Stimulated activated naive CD4-positive, alpha-beta T cell treated with Interleukin-2 at 50 U/mL for 16 hours (primary cell): ENCODE measurements at places on chromosomes 12 and 14.

DNA sequence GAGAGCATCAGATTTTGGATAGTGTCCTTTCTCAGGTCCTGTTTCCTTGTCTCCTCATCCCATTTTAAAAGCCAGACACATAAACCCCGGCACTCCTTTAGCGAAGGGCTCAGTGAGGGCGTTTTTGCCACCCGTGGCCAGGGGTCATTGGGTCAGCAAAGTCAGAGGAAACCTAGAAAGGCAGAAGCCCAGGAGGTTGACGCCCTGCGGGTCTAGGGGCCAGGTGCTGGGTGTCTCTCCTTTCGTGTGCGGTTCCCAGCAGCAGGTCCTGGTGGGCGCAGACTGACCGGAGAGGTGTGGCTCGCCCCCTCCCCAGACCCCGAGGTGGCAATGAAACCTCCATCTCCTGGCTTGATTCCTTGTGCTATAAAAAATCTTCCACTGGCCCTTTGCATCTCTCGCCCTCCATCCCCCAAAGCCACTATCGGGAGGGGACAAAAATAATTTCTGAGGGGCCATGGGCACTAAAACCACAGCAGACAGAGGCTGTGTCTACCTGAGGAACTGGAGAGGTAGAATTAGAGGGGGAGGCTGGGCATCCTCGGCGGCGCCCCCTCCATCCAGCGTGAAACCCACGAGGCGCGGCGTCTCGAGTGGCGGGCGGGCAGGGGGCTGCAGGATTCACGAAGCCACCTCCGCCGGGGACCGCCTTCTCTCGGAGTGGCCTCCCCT, 858 bp upstream of the FRMD6 start:
- DNase-seq: no peak

- DNase-seq: no peak
Measured at GRCh38 chr12:106074706-106075392, 63.9 kb downstream of the NUAK1 start.

- DNase-seq: no peak
Measured at GRCh38 chr12:70698345-70698744, 61.1 kb upstream of the PTPRB start.

DNA sequence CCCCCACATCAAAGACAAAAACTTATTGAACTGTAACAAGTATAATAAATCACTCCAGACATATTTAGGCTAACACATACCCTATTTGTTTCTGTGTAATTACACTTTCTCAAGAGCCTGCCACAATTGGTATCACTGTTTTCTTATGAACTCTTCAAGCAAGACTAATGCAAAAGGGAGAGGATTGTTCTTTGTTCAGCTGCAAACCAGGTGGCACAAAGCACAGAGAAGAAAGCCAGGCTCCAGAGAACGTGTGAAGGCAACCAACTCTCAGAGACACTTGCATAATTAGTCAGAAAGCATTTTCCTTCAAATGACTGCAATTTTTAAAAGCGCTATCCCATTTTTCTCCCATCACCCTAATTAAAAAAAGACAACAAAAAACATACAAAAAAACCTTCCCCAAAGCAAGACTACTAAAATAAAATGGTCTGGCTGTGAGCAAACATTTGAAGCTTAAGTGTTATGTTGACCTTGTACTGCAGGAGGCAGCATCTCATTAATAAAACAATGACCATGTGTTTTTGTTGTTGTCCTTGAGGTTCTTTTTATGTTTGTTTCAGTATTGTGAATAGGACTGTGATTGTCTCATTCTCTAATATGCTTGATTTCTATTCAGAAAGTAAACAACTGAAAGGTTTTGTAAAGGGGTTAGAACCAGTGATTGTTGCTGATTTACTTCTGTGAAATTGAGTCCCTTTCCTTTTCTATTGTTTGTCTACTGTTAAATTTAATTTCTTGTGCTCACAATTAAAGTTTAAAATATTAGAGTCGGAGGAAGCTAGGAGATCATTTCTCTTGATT, 452.7 kb upstream of the PDE3A start:
- no peak for DNase-seq

- DNase-seq: no peak
Measured at GRCh38 chr12:123120452-123121166, 30.3 kb downstream of the PITPNM2 start.

DNA sequence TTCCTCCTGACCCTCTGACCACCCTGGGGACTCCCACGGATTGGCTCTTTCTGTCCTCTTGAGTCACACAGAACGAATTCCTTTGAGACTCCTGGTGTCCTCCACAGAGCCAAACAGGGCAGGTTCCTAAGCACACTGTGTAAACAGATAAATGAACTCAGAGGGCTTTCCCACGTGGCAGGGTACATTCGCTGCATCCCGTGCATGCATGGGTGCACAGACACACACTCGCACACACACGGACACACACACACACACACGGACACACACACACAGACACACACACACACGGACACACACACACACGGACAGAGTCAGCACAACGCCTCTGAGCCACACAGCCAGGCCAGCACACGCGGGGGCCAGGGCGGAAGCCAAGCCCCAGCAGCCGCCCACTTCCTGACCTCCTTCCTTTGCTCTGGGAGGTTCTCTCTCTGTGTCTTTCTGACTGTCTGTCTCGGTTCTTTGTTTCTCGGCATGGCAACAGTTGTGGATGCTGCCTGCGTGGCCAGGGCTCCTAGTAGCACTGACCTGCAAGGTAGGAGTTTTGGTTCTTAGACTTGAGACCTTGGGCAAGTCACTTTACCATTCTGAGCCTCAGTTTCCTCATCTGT, 706 bp downstream of the CRACR2A start:
- peak; percentile 75 for DNase-seq

DNA sequence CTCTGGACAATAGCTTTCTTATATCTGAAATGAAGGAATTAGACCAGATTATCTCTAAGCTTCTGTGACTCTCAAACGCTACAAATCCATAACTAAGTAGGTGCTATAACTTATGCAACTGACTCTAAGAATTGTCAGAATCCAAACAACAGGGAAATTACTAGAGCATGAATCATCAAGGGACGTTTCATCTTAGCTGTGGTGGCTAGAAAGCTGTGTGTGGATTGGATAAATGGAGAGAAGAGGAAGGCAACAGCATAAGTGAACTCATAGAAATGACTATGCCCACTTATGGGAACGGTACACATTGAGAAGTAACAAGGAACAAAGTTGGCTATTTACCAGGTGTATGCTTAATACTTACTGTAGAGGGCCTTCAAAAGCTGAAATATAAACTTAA, 96.0 kb upstream of the NEDD1 start:
- DNase-seq: no peak

GRCh38 chr12:132133952-132134652, 10.0 kb downstream of the DDX51 start:
- no peak for DNase-seq

GRCh38 chr12:89655841-89656240, 52.8 kb downstream of the ATP2B1 start:
- DNase-seq: no peak

DNA sequence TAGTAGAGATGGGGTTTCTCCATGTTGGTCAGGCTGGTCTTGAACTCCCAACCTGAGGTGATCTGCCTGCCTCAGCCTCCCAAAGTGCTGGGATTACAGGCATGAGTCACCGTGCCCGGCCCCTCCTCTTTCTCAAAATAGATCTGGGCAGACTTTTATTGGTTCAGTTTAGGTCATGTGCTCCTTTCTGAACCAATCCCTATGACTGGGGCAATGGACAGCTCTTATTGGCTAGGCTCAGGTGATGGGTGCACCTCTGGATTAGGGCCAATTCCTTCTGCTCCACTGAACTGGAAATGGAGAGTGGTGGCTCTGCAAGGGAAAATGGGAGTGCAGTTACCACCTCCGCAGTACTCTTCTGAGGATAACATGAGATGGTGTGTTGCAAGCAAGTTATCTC, 6.2 kb upstream of the ATP6V0A2 start:
- DNase-seq: no peak
